OCI-LY7 (cell line): ENCODE measurements at places on chromosomes 7 and 10. TPM values are rescaled to one million over a fixed set of nuclear protein-coding genes. Genes with fewer than 3 reads are reported as not detected.
A peak's percentile ranks its signal among the peaks of the same experiment; 100 is the strongest.

GRCh38 chr10:6563075-6563474 is 17.0 kb downstream of the PRKCQ start:
- DNase-seq = no peak

GRCh38 chr7:44145969-44146911 is 5.1 kb upstream of the MYL7 start:
- DNase-seq = peak; percentile 67

Gene HMX2
- total RNA-seq = 1.7 and 2.4 TPM in 2 replicates

Gene NME8
- total RNA-seq = not detected in 2 replicates

- DNase-seq = peak; percentile 4
Observed at GRCh38 chr7:121480058-121480457, 84.0 kb upstream of the FAM3C start.

DNA sequence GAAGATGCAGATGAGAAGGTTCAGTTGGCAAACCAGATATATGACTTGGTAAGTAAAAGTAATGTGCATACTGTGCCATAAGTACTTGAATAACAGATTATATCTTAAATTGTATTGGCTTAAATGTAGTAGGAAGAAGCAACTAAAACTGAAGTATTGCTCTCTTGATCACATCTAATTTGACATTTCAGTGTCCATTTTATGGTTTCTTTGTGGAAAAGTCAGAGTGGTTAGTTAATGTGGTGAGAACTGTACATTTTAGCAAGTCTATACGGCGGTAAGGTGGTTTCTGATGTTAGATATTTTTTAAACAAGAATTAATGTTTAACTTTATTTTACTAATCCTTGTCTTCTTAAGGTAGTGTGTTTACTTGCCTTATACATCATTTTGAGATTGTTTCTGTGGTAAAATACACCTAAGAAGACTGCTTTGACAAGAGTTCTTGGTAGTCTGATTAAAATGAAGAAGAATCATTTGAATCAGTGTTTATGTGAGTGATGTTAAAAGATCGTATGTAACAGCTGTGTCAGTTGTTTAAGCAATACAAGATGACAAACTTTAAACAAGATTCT is 5.1 kb downstream of the ING3 start:
- DNase-seq = no peak

GRCh38 chr7:75813084-75813483 is 522 bp downstream of the CCL24 start:
- no peak for DNase-seq

DNA sequence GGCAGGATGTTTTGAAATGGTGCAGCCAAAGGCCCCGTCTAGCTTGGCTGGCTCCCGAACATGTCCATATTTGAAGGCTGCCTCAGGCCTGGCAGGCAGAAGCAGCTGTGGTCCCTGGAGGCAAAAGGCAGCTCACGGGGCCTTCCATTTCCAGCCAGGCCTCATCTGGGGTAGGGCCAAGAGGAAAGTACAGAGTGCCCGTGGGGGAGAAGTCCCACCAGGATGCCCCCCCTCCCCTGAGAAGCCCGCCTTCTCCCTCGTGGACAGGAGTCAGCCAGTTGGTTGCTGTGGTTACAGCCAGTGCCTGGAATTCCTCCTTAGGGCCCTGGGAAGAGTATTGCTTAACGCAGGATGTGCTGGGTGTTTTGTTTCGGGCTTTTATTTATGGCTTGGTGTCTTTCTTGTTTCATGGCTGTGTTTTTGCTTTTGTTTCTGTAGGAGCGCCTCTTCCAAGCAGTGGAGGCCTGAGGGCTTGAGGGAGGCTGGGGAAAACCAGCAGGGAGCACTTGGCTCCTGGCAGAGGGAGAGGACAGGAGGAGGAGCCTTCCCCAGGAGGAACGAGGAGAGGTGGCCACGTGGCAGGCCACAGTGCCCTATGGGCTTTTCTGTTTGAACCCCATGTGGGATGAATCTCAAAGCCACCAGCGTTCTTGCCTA is 45.4 kb downstream of the CHST3 start:
- no peak for DNase-seq

GRCh38 chr10:124717041-124717757 is 27.0 kb downstream of the FAM53B start:
- no peak for DNase-seq

DNA sequence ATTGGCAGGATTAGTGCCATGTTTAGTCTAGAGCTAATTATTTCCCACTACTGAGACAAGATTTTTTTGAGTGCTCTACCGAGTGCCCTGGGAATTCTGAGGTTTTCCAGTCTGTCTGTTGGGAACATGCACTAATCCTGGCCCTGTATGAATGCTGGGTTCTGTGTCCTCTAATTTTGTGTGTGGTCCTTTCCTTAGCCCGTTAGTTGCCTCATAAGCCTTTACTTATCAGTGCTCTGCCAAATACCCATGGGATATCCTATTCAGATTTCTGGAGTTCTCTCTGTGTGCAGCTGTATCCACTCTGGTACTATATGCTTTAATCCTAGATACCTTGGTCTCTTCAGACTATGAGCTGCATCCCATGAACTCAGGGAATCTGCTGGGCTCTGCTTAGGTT is 13.1 kb downstream of the CSGALNACT2 start:
- DNase-seq = no peak

DNA sequence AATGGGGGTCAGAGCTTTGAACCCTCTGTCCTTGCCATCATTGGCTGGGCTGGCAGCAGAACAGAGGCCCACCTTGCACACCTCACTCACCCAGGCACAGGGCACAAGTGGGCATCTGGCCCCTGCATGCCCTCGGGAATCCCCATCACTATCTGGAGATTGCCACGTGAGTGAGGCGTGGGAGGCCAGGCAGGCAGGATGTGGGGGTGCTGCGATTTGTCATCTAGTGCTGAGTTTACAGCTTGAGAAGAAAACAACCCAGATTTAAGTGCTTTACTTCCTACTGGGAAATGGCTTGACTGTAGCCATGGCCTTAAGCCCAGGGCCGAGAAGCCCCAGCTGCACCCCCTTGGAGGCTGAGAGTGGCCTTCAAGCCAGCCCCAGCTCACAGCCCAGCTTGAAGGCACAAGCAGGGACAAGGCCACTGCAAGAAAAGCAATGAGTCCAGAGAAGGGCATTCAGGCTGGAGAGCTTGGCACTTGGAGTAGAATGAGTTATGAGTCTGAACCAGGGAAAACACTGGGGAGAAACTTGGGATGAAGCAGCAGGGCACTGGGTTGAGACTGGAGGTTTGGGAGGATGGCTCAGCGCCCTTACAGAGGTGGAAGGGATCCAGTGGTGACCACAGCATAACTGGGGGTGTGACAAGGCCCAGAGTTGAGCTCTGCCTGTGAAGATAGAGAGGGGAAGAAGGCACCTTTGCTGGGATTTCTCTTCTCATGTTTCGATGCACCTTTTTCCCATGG is 123.0 kb downstream of the CXCL12 start:
- no peak for DNase-seq

Gene ENTPD1
- total RNA-seq = 3.7 and 6.7 TPM in 2 replicates

DNA sequence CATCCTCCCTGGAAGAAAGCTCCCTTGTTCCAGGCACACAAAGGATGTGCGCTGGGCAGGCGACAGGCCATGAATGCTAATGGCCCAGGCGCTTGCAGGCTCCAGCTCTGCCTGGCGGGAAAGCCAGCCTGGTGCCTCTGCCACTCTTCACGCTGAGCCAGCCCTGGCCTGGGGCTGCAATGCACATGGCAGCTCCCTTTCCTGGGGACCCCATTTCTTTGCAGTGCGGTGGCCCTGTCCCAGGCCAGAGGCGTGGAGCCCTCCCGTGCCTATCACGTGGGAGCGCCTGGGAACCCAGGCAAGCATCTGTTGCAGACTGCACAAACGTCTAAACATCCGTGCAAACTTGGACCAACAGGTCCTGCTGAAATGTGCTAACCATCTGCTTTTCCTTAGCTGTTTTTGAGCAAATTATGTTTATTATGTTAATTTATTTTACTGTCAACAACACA is 152.1 kb upstream of the LYZL2 start:
- no peak for DNase-seq
